NCI-H2081 treated with DMSO at 0.1 percent for 48 hours (cell line): ENCODE measurements at places on chromosomes 5 and 9.

- DNase-seq, result no peak
Measured at GRCh38 chr9:106745457-106745856, 117.5 kb upstream of the ZNF462 start.

DNA sequence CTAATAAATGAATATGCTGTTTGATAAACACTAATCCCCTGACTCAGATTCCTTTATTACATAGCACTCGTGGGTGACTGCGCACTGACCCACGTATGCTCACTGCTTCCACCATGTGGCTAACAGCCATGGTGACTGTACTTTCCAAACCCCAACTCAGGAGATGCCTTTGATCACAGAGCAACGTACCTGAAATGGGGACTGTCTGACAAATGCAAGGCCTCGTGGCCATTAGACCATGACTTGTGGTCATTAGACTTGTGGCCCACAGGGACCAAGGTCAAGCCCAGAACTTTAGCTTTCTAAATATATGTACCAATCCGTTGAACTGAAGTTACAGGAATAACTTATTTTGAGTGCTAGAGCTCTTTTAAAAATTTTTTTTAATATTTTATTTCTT is 46.6 kb downstream of the CYFIP2 start:
- DNase-seq, result no peak

DNA sequence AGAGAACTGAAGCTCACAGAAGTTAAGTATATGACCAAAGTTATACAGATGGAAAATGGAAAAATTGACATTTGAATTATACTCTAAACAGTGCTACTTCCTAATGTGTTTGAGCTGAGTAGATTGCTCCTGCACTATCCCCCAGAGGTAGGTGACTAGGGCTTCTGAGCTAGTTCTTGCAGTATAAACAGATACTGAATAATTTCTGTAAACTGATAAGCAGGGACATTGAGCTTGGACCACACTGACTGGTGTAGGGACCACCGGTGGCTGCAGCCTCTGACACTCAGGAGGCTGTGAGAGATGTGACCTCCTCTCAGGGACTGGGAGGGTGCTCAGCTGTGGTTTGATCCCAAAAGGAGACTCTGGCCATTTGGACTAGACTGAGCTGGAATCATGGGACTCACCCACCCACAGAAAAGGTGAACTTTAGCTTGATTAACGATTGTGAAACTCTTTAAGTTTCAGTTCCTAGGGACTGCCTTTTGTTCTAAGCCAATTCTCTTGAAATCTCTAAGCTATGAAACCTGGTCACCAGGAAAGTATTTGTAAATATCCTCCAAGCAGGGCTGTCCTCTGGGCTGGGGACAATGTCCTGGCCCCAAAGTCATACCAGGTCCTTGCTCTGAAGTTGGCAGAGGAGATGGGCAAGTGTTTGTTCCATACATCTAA is 291.5 kb downstream of the SEC61B start:
- DNase-seq, result no peak

DNA sequence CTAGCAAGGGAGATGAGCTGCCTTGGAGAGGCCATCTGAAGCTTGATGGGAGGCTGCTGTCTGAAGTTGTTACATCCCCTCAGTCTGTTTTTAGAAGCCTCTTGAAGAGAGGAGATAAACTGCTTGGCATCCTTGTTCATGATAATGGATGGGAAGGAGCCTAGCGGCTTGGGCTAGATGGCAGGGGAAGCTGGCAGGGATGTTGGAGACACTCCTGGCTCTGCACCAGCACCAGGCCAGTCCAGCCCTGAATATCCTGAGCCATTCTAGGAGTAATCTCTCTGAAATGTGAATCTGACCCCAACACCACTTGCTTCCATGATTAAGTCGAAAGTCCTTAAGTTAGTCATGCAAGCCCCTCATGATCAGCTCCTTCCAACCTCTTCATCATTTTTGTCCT is 310.5 kb downstream of the NSG2 start:
- no peak for DNase-seq

DNA sequence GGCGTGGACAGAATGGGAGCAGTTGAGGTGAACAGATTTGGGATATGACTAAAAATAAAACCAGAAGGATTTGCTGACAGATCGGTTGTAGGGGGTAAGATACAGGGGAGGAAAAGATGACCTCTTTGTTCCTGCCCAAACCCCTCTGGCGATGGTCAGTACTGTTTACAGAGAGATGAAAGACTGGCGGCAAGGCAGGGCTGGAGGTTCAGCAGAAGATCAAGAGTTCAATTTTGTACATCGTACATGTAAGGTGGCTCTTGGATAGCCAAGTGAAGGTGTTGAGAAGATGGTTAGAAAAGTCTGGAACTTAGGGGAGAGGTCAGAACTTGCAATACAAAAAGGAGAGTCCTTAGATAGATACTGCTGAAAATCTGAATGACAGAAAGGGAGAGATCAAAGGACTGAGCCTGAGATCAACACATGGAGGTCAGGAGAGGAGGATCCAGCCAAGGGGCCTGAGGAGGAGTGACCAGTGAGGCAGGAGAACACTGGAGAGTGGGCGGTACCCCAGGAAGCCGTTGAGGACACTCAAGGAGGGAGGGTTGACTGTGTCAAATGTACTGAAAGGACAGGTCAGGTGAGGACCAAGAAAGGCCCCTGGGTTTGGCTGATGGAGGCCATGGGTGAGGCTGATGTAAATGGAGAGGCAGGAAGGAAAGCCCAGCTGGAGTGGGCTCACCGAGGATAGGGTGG is 7.1 kb downstream of the IL4 start:
- DNase-seq, result no peak

DNA sequence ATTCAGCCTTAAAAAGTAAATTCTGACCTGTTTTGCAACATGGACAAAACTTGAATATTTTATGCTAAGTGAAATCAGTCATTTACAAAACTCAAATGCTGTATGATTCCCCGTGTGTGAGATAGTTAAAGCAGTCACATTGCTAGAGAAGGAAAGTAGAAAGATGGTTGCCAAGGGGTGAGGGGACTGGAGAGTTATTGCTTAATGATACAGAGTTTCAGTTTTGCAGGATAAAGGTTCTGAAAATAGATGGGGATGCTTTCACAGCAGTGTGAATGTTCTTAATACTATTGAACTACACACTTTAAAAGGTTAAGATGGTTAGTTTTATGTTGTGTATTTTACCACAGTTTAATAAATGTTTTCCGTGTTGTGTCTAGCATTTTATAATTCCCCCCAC is 51.2 kb downstream of the SGCD start:
- no peak for DNase-seq

GRCh38 chr5:52334367-52334766 is 453.3 kb upstream of the ITGA1 start:
- no peak for DNase-seq

DNA sequence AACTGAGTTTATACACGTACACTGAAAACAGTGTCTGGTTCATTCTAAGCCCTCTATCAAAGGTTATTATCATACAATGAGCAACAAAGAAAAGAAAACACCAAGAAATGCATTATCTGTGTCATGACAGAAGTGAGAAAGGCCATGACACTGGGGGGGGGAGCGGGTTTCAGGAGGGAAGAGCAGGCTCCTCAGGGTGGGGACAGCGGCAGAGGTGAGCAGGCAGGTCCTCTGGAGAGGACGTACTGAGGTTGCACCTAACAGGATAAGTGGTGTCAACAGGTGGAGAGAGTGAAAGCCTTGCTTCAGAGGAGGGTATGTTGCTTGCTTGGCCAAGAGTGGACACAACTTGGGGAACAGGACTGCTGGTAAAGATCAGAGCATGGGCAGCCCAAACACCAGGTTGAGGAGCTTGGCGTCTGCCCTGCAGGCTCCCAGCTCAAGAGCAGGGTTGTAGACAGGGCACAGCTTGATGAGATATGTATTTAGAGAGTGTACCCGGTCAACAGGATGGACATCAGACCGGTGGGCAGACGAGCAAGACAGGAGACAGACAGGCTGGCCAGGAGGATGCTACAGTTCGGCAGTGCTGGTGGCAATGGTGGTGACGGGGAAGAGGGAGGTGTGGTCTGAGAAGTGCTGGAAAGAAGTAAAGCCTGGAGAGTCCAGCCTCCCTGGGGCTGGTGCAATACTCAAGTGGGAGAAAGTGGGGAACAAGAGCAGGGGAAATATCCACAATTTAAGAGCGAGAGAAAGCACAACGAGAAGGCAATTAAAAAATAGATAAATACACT is 10.3 kb downstream of the WHRN start:
- no peak for DNase-seq

GRCh38 chr5:135930029-135930948 is 24.5 kb downstream of the LECT2 start:
- DNase-seq, result no peak

- DNase-seq, result no peak
Measured at GRCh38 chr5:157816682-157817386, 42.1 kb downstream of the CLINT1 start.

- no peak for DNase-seq
Measured at GRCh38 chr9:86644675-86645034, 290.4 kb upstream of the TUT7 start.
